Activated CD8-positive, alpha-beta memory T cell treated with anti-CD3 and anti-CD28 coated beads for 1 hour (primary cell): ENCODE measurements at places on chromosomes 4 and X.

DNA sequence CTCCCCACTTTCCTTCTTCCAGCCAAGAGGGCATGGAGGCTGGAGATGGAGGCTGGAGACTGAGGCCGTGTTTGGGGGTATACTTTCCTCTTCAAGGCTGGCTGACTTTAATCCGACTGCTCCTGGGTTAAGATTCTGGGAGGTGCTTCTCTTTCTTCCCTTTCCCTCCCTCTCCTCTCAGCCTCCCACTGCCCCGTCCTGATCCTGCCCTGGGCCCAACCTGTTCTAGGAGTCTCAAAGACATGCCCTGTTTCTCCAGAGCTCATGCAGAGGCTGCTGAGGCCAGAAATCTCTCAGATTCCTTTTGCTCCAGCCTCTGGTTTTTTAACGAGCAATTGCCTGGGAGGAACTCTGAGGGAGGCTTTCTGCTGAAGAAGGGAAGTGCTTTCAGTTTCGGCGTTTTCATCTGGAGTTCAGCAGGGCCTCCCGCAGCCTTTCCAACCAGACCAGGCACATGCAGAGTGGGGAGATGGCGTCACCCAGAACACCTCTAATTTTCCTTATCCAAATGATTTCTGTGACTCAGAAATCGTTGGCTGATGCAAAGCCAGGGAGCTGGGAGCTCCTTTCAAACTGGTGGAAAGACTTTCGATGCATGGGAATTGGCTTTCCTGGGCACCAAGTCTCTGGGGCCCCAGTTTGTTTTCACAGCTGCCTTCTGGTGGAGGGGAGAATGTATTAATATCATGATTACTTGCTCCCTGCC, 34.5 kb upstream of the FAM9C start:
- no peak for DNase-seq

DNA sequence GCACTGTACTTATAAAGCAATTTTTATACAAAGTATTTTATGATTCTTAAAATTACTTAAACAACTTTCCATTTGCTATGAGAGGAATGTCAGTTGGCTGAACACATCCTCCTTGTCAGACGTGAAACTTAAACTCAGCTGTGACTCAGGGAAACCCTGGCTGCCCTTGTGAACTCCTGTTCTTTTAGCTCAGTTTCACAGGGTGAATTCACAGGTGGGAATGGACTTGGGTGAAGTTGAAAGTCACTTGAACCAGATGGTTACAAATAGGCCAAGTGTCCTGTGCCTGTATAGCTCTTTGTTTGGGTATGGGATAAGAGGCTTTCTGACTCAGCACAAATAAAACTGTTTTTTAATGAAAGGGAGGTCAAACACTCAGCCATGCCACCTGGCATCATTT, 67.4 kb upstream of the FAM47B start:
- DNase-seq: no peak

DNA sequence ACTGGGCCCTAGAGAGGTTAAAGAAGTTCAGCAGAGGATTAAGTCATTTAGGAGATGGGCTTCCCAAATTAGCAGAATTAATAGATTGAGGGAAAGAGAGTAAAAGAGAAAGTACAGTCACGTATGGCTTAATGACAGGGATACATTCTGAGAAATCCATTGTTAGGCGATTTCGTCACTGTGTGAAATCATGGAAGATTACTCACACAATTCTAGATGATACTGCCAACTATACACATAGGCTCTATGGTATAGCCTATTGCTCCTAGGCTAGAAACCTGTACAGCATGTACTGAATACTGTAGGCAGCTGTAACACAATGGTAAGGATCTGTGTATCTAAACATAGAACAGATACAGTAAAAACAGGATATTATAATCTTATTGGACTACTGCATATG, 180.6 kb downstream of the RNF150 start:
- DNase-seq: no peak

DNA sequence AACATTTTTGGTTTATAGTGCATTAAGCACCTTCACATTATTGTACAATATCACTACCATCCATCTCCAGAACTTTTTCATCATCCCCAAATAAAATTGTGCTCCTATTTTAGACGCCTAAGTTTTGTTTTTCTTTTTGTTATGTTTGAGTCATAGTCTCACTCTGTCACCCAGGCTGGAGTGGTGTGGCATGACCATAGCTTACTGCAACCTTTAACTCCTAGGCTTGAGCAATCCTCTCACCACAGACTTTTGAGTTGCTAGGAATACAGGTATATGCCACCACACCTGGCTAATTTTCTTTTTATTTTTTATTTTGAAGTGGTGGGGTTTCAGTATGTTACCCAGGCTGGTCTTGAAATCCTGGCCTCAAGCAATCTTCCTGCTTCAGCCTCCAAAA, 33.9 kb downstream of the PRSS12 start:
- no peak for DNase-seq
